ENCODE measurements at places on chromosomes 2 and 18.
A peak's percentile ranks its signal among the peaks of the same experiment; 100 is the strongest.

- no peak for DNase-seq
These were observed 9.2 kb upstream of the WDR33 start for GRCh38 chr2:127820080-127820668.

- no peak for DNase-seq
These were observed 11.6 kb downstream of the STK11IP start for GRCh38 chr2:219609149-219609750.

- DNase-seq: no peak
These were observed 18.6 kb downstream of the ARID5A start for GRCh38 chr2:96555146-96555610.

GRCh38 chr2:203623096-203623495 lies 83.3 kb upstream of the CD28 start:
- peak; percentile 97 for DNase-seq

DNA sequence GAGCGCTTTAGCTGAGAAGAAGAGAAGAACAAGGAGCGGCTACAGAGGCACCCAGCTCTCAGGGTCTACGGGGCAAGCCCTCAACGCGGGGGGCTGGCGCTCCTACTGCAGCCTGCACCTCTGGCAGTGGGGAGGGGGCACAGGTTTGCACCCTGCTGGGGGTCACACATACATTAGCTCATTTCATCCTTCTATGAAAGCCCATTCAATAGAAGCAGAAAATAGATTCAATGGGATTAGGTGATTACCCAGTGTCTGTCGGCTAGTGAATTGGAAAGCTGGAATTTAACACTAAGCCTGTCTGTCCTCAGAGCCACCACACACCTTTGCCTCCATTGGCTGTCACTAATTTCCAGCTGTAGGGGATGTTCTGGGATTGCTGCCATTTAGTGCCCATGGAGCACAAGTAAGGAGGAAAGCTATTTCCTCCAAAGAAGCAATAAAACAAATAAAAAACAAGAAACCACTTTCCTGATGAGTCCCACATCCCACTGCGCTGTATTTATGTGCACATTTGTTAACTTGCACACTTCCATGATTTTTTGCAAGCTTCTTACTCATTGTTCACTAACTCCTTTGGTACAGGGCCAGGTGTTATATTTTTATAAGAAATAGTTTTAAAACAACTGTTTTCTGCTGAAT lies 319.6 kb upstream of the REV1 start:
- peak; percentile 65 for DNase-seq

DNA sequence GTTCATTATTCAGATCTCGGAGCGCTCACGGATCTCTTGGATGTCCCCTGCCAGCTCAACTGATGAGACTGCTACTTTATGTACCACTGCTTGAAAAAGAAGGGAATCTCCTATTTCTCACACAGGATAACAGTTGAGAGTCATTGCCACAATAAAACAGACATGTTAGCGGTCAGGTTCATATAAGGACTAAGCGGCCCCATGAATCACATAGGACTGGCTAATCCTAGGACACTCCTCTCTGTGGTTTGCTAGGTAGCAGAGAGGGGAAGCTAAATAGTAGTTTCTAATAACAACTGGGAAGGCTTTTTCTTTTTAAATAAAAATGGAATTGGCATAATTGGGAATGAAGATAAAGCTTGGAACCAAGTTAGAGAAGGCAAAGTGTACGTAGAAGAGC lies 15.9 kb upstream of the TGFA start:
- no peak for DNase-seq

DNA sequence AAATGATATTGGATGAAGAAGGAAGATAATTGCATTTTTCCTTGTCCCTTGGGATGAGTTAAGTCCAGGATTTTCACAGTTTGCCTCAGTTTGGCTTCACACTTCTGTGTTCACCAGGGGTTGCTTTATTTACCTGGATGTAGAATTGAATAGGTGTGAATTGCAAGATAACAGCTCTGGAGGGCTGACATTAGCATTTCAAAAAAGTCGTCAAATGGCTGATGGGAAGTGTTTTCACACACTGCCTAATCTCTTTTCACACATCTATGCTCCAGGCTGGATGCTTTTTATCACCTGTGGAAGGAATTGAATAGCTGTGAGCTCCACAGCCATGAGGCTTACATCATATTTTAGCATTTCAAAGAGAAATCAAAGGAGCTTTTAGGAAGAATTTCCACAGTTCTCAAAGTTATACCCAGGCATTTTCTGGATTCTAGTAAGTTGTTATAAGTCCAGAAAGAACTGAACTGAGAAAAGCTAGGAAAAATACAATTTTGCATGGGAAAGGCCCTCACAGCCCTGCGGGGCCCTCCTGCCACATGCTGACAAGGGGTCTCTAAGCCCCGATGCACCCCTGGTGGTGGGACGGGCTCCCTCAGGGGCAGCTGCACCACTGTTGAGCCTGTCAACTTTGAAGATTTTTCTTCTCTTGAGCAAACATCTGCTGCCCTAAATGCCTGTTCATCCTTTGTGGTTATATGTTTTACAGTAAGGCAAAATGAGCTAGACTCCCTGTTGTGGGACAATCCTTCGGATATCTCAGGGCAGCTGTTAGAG lies 43.9 kb downstream of the TEX51 start:
- no peak for DNase-seq

DNA sequence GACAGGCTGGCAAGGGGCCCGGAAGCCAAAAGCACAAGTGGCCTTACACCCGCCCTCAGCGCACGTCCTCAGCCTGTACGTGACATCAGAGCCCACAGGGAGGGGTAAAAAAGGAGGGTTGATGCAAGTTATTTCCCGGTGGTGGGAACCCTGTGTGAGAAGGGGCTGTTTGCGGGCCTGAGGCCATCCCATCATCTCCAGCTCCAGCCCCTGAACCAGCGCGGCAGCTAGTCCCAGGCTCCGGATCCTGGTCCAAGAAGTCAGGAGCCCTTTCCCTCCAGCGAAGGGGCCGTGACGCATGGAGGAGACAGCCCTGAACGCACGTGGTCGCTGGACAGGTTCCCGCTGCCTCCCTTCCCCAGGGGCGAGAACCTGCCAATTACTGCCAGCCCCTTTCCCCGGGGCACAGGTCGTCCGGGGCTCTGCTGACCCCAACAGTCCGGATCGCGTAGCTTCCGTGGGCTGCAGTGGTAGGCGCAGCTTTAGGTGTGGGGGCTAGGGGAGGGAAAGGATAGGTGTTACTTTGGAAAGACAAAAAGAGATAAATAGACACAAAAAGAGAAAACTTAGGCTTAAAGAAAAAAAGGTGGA lies 1.3 kb upstream of the LRP2 start:
- DNase-seq: peak; percentile 16

GRCh38 chr18:63930773-63931354 lies 18.2 kb upstream of the HMSD start:
- DNase-seq: no peak

GRCh38 chr2:71678874-71679273 lies 225.5 kb downstream of the DYSF start:
- DNase-seq: no peak

DNA sequence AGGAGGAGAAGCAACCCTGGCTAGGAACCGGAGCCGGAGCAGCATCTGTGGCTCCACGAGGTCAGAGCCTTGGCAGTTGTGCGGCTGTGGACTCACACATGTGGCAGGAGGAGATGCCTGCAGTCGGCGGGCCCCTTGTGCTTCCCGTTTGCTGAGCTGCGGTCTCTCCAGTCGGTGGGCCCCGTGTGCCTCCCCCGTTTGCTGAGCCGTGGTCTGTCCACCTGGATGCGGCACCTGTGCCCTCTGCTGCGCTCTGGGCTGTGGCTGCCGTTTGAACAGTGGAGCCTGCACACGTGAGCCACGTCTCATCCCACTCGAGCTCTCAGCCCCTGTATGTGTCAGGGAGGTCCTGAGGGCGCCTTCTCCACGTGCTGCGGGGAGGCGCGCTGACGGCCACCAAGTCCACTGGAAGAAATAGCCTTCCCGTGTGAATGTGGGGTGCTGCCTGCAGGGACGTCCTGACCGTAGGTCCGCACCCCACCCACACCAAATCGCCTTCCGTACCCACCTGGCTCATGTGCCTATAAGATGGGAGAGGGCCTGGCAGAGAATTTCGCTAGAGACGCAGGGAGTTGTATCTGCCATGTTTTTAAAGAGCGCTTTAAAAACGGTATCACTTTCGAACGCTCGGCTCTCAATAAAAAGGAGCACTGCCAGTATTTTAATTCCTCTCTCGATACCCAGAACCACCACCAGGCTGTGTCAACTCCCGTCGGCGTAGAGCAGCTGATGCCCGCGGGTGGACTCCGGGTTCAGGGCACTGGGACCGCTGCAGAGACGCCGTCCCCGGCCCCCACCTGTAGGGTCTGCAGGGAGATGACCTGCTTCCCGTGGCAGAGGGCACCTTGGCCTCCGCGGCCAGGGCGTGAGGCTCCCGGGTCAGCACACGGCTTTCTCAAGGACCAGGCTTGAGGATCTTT lies 117.0 kb downstream of the NFATC1 start:
- no peak for DNase-seq

DNA sequence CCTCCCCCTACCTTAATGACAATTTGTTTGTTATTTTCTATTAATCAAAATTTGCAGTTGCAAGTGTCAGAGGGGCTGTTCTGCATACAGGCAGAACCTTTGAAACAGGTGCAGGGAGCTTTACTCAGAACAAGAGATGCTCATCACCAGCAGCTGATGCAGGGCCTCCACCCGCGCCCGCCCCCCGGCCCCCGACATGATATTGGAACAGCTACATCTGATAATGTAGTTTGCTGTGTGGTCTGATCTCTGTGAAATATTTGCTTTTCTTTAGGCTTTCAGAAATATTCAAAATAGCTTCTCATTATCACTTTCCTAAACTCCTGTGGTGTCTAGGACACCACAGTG lies 130.0 kb downstream of the PRKCE start:
- DNase-seq: no peak

- DNase-seq: peak; percentile 54
These were observed 128.6 kb upstream of the TLK1 start for GRCh38 chr2:171289316-171289715.

DNA sequence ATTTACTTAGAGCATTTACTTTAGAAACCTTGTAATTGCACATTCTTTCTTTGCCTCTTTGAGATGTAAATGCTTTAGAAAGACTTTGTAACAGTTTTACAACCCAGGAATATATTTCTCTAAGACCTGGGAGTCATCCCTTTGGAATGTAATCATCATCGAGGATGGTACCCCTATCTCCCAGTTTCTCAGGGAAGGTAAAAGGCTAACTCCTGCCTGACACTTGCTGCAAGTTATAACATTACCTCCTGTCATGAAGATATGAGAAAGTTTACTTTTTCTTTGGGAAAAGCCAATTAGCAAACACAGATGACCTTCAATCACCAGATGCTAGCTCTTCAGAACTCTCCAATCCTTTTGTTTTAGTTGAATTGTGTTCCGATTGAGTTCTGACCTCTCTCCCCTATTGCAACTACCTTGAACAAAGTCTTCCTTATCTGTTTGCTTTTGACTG lies 420.3 kb upstream of the FSIP2 start:
- no peak for DNase-seq

DNA sequence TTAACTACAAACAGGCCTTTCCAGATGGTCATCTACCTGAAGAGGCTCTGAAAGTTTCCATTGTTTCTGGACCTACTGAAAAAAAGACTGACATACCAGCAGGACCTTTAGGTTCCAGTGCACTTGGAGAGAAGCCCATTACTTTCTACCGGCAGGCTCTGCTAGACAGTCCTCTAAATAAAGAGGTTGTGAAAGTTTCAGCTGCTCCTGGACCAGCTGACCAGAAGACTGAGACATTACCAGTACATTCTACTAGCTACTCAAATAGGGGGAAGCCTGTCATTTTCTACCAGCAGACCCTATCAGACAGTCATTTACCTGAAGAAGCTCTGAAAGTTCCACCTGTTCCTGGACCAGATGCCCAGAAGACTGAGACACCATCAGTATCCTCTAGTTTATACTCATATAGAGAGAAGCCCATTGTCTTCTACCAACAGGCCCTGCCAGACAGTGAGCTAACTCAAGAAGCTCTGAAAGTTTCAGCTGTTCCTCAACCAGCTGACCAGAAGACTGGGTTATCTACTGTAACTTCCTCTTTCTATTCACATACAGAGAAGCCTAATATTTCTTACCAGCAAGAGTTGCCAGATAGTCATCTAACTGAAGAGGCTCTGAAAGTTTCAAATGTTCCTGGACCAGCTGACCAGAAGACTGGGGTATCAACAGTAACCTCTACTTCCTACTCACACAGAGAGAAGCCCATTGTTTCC lies 65.8 kb downstream of the ALMS1 start:
- DNase-seq: no peak

GRCh38 chr2:73503992-73504570 lies 118.4 kb downstream of the ALMS1 start:
- peak; percentile 10 for DNase-seq

- DNase-seq: no peak
These were observed 216.6 kb upstream of the LYPD1 start for GRCh38 chr2:132886574-132886973.

DNA sequence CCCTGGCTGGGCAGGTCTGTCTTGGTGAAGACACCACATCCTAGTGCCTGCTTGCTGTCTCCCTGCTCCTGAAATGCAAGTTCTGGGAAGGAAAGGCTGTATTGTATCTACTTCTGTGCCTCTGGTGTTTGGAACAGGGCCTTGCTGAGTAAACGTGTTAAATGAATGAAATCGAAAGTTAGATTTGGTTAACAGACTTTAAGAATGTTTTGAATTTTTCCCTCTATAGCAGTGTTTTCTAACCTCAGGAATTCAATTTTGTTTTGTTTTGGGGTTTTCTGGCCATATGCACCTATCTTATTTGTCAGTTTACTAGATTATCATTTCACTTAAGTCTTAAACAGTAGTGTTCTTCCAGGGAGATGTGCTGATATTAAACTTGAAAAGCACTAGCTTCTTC lies 20.7 kb downstream of the FARP2 start:
- peak; percentile 48 for DNase-seq

- DNase-seq: peak; percentile 58
These were observed 20.5 kb upstream of the ZNF236 start for GRCh38 chr18:76801567-76802505.

- peak; percentile 97 for DNase-seq
These were observed 54.9 kb upstream of the MAP2 start for GRCh38 chr2:209368914-209369313.

- peak; percentile 92 for DNase-seq
These were observed 51.0 kb upstream of the EML4 start for GRCh38 chr2:42117923-42118753.

- no peak for DNase-seq
These were observed 89.8 kb downstream of the LDLRAD4 start for GRCh38 chr18:13308369-13308768.

DNA sequence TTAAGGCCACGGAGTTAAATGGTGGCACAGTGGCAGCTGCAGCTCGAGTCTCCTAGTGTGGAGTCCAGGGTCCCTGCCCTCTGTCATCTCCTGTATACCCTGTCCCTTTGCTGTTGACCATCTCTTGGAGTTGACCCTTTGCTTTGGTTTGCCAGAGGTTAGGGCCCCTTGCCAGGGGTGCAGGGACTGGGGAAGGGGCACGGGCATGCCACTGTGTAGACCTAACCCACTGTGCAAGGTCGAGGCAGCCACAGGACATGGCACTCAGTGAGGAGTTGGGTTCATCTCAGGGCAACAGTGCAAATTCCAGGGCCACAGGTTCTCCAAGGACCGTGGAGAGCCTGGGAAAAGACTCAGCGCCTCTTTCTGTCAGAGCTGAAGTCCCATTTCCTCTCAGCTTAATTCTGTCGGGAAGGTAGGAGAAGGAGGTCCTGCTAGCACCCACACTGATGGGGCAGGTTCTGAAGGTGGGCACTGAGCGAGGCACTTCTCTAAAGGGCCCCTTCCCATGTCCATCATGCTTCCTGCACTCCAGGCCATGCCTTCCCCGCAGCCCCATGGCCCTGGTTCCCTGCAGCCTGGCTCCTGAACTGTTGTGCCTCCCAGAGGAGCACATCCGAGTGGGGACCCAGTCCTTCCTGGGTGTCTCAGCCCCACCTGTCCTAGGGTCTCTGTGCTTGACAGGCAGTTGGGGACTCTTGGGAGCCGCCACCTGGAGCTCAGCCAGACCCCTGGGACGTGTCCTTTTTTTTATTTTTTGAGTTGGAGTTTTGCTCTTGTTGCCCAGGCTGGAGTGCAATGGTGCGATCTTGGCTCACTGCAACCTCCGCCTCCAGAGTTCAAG lies 2.8 kb downstream of the KHK start:
- no peak for DNase-seq
